ENCODE measurements at places on chromosomes 12 and 14.
A peak's percentile ranks its signal among the peaks of the same experiment; 100 is the strongest.

DNA sequence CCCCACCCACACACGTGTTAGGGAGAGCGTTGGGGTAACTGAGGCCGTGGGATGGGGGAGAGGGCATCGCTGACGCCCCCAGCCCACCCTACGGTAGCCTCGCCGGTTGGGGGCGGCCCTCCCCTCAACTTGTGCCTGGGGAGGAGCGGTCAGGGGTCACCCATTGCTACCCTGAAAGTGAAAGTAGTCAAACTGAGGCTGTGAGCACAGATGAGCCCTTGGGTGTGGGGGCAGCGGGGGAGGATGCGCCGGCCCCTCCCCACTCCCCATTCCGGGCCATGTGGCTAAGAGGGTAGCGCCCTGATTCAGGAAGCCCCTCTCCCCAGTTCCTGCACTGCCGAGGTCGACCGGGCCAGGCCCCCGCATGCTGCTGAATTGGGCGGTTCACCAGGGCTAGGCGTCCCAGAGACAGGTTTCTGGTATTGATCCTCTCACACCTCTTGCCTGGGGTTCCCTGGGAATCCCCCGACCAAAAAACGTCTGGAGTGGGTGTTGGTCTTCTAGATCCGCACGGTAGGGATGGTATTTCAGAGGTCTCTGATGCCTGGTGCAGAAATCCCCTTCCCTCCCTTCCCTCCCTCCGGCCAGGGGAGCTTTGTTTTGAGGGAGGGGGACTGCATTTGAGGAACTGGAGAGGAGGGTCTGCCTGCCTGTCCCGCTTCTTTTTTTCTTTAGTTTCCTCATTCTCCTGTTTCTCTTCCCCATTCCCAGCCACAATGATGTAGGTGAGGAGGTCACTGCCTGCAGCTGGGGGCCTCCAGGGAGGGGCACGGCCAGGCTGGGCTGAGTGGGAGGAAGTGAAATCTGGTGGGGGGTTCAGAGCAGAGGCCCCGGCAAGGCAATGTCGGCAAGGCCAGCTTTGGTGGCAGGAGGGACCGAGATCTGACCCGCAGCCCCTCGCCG is 1.0 kb downstream of the SH2B3 start:
- peak; percentile 78 for DNase-seq

GRCh38 chr14:91743305-91743653 is 11.4 kb upstream of the CATSPERB start:
- DNase-seq = no peak

GRCh38 chr12:130571734-130572133 is 144.4 kb downstream of the RIMBP2 start:
- DNase-seq = no peak

GRCh38 chr12:132359971-132360370 is 30.6 kb upstream of the GALNT9 start:
- DNase-seq = no peak

GRCh38 chr12:16348435-16349130 is 1.1 kb downstream of the MGST1 start:
- peak; percentile 59 for DNase-seq

GRCh38 chr12:38586789-38587188 is 270.2 kb downstream of the ALG10B start:
- no peak for DNase-seq

DNA sequence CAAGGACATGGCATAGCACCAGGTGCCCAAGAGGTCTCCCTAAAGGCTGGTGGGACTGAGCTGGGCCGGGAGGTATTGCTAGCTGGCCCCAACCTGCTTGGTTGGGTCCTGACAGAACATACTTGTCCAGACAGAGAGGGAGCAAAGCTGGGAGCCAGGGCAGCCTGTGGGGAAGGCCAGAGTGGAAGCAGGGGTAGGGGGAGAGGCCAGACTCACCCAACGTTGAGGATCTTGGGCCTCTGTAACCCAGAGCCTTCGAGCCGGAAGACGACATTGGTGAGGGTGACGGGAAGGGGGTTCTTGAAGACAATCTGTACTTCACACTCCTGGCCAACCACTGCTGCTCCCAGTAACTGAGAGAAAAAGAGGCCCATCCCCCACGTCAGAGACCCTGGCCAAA is 9.0 kb downstream of the TGM1 start:
- DNase-seq = no peak

- DNase-seq = no peak
These were observed 6.8 kb downstream of the OR11G2 start for GRCh38 chr14:20197459-20197858.

GRCh38 chr14:68486033-68486732 is 306.7 kb downstream of the ZFP36L1 start:
- no peak for DNase-seq

GRCh38 chr14:99215277-99215676 is 56.7 kb downstream of the BCL11B start:
- DNase-seq = no peak
